ENCODE measurements at places on chromosomes 2 and 18.
A peak's percentile ranks its signal among the peaks of the same experiment; 100 is the strongest.

GRCh38 chr2:108637304-108637669 lies 82.0 kb upstream of the RANBP2 start:
- peak; percentile 56 for DNase-seq

DNA sequence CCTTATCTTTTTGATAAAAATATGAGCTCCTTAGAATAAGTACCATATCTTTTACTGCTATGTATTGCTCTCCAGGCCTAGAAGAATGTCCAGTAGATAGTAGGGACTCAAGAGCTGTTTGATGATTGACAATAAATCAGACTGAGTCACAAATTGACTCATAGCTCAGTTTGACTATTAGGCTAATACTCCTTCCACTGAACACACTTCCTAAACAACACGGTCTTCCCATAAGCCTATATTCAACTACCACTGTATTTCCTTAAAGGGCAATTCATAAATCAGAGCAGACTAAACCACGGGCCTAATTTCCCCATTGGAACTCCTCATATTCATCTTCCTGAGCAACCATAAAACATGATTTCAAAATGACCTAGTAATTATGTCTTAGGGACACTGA lies 258.5 kb downstream of the ALK start:
- no peak for DNase-seq

DNA sequence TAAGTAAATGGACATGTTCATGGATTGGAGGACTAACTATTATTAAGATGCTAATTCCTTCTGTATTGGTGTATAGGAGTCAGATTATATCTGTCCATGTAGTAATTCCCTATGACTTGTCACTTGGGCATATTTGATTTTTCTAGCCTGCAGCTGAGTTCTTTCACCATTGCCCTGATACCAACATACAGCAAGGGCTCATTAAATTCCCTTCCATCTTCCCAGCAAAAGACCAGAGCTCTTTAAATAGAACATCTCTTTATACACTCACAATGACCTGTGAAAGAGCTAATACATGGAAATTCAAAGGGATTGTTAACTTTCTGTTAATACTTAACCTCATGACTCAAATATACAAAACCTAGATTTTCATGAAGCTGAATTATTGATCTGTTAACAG lies 492.3 kb upstream of the VRK2 start:
- DNase-seq = no peak

DNA sequence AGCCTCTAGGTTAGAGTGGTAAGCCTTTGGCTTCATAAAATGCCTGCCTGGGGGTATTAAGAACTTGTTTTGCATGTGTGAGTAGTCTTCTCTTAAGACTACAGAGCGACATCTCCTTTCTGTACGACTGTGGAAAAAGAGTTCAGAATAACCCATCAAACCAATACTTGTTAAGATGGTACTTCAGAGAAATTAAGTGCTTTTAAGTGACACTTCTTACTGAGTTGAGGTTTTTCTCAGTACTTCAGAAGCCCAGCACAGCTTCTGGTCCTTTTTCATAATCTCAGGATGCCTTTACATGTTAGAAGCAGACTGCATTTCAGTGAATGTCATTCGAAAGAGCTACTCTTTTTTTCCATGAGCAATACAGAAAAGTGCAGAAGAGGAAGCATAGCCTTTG lies 10.8 kb downstream of the XRCC5 start:
- DNase-seq = no peak

GRCh38 chr18:51614033-51614432 lies 416.6 kb upstream of the MEX3C start:
- DNase-seq = no peak

GRCh38 chr2:95350774-95351597 lies 51.5 kb upstream of the FAHD2A start:
- no peak for DNase-seq

DNA sequence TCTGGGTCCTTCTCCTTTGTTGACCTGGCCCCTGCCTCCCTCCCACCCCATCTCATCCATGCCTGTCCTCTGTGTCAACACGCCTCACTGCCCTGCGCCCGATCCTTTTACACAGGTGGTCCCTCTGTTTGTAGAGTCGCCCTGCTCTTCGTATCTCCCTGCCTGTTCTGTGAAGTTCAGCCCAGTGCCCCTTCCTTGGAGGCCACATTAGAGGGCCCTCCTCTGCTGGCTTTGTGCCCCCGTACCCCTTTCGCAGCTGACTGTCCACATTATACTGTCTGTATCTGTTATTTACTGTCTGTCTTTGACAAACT lies 25.5 kb downstream of the ASAP2 start:
- no peak for DNase-seq

- DNase-seq = no peak
These were observed 101.1 kb upstream of the NCK2 start for GRCh38 chr2:105643405-105644173.

GRCh38 chr2:169715379-169716237 lies 18.0 kb upstream of the KLHL23 start:
- DNase-seq = no peak

GRCh38 chr2:47232738-47233415 lies 77.8 kb upstream of the STPG4 start:
- DNase-seq = no peak

GRCh38 chr2:26850000-26850431 lies 2.1 kb downstream of the DPYSL5 start:
- DNase-seq = no peak

DNA sequence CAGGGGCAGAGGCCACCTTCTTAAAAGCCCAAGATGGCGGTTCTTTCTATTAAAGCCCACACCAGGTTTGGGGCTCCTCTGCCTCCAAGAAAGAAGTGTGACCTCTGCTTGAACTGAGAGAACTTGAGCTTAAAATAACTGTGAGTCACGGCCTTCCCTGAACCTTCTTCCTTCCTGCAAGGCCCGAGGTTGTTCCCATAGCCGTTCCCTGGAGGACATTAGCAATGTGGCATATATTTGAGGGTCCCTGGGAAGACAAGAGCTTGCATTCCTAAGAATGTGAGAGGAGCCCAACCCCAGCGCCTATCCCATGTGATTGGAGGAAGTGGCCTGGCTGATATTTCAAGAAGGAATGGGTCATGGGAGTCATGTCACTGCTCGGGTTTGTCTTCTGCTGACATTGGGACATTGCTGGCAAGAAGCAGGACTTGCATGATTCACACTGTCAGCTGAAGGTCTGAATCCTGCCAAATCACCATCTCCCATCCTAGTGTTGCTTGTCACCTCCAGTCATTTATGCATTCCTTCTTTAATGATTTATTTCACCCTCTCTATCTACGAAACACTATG lies 168.1 kb downstream of the TRIB2 start:
- DNase-seq = no peak

- DNase-seq = no peak
These were observed 89.3 kb downstream of the MDH1 start for GRCh38 chr2:63678085-63678484.

- no peak for DNase-seq
These were observed 691 bp downstream of the KYNU start for GRCh38 chr2:142878031-142878678.

DNA sequence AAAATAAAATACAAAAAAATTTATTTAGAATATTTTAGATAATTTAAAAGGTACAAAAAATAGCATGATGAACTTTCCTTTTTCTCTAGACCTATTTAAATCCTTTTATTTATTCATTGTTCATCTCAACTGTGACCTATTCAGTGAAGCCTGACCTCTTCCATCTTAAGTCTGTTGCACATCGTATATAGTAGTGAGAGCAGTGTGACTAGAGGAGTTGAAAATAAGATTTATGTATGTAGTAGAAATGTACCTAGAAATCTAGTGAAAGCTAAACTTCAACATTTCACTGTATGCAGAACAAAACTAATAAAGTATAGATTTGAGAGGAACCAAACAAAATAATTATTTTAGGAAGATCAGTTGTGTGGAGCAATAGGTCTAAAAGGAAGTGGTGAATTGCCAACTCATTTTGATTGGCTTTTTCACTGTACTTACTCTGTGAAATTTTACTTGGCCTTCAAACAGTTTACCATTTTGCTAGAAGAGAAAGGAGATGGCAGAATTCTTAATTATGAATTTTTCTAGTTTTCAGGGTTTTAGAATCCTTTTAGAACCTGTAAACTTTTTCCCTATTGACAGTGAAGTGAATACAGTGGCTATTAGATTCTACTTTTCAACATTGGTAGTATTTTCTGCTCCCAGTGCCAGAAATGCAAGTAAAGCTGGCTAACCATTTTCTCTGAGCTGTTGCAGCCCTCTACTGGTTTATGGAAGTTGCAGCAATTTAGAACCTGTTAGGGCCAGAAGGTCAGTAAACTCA lies 11.0 kb downstream of the ANKRD12 start:
- peak; percentile 33 for DNase-seq

- no peak for DNase-seq
These were observed 51.9 kb downstream of the ANKMY1 start for GRCh38 chr2:240505910-240506309.

DNA sequence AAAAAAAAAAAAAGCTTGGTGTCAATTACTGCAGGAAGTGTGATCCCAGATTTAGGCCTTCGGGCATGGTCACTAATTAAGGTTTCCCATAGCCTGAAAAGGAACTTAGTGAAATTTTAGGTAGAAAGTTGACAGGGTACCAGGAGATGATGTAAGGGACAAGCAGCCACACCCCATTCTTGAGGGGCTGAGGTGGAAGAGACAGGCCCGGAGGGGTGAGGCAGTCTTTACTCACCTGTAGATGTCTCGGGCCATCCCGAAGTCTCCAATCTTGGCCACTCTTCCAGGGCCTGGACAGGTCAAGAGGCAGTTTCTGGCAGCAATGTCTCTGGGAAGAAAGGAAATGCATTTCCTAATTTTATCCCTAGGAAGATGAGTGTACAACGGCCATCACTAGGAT lies 94.3 kb downstream of the CLIP4 start:
- no peak for DNase-seq

DNA sequence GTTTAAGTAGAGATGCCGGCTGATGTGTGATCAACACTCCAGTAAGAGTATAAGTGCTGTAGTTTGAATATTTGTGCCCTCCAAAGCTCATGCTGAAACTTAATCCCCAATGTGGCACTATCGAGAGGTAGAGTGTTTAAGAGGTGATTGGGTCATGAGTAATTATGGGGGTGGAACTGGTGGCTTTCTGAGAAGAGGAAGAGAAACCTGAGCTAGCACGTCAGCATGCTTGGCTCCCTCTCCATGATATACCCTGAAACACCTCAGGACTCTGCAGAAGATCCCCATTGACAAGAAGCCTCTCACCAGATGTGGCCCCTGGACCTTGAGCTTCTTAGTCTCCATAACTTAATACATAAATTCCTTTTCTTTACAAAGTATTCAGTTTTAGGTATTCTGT lies 584.8 kb downstream of the TSN start:
- DNase-seq = peak; percentile 29

- no peak for DNase-seq
These were observed 805 bp downstream of the SNORC start for GRCh38 chr2:232870766-232871371.

DNA sequence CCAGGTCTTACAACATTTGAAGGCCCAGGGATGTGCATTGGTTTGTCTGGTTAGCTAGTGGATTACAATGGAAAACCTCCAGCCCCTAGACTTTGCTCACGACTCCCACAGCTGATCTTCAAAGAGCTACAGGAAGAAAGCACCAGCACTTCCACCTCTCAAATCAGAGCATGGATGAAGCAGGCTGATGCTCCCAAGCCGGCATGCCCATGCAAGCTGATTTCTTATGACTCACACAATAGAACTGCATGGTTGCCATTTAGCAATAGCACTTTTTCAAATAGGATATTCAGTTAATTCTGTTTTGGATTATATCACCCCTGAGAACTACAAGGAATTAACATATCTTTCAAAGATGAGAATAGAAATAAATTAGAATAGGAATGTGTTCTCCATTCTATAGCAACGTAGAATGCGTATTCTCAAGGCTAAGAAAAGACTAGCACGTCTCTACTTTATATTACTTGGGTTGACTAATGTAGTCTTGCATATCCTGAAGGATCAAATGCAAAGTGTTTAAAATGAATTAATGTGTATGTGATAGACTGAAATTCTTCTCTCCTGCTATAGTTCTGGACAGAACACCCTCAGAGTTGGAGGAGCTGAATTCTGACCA lies 292.4 kb downstream of the TRIB2 start:
- DNase-seq = no peak

- no peak for DNase-seq
These were observed 26.4 kb downstream of the MARCHF7 start for GRCh38 chr2:159738509-159739390.

DNA sequence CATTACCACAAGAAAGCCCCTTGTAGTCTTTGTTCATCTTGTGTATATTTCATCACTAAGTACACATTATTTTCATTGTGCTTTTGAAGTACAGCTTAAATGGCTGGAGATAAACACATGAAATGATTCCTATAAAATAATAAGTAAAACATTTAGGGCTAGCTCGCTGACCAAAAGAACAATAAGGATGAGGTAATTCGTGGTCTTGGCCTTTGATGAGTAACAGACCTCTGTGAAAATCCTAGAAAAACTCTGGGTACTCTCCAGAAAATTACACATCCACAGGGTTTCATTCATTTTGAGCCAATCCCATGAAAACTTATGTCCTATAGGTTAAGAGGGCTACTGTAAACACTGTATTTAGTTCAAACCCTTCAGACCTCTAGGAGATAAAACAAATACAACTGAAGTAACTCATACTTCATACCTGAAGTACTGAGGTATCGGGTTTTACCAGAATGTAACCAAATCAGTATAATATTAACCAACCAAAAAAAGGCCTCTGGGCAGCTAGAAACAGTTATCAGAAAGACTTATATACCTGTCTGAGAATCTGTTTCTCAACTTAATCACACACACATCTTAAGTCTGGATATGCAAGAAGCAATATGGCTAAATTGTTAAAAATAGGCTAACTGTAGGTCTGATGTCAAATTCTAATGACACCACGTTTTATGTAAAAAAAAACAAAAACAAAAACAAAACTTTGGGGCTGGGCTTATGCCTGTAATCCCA lies 31.0 kb downstream of the CFAP36 start:
- DNase-seq = no peak

DNA sequence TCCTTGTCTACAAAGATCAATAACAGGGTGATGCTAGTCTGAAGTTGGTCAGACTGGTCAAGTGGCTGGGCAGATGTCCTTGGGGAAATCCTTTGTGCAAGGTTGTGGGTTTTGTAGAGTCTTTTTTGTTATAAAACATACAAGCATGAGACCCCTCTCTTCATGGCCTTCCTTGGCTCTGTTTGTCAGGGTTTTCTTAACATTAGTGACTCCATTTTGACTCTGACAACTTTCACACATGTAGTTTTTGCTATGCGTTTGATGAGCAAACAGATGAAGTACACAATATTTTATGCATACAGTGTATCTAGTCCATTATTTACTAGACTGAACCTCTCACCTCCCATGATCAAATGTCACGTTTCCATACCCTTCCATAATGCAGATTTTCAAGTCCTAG lies 151.2 kb upstream of the KLF7 start:
- no peak for DNase-seq

GRCh38 chr2:3738454-3738853 lies 35.1 kb downstream of the DCDC2C start:
- DNase-seq = no peak

DNA sequence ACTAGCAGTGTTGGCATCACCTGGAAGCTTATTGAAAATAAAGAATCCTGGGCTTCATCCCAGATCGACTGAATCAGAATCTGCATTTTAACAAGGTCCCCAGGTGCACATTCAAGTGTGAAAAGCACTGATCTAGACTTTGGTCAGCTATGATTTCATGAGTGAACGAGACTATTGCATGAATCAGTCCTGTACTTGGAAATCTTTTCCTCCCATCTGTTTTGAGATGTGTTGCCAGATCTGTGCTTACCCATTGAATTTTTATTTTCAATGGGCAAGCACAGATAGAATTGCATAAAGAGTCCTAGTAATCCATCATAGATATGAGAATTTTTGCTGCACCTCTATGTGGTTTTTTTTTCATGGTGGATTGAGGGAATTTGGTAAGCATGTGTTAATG lies 64.0 kb downstream of the PMS1 start:
- no peak for DNase-seq

GRCh38 chr2:179861416-179862067 lies at the start of gene ZNF385B:
Gene ZNF385B (minus strand): TSS chr2:179861612.
- DNase-seq = peak; percentile 8
